Body of pancreas (tissue), 4 donors: ENCODE measurements at places on chromosomes 1 and 21.

DNA sequence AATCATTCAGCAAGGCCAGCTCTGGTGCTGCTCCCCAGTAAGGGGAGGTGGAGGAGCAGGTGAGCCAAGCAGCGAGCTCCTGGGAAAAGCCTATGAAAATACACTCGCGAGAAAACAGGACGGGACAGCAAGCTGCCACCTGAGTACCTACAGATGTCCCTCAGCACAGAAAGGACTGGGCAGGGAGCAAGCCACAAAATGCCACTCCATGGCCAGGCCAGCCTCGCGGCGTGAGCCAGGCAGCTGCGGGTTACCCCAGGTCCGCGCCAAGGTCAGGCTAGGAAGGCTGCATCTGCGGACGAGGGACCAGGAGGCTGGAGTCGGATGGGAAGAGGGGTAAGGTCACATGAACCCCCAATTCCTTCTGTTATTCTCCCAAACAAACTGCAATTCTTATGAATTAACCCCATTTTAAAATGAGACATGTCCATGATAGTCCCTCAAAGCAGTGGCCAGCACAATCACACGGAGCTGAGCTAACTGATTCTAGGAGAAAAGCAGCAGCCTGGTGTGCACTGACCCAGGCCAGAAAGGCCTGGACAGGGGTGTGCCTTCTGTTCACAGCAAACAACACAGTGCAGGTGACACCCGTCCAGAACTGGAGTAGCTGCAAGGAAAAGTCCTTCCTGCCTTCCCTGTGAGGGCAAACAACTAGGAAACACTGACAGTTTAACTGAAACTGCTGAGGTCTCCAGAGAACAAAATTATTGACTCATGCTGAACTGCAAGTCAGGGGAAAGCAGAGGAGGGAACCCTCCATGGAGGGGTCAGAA, 26.5 kb downstream of the PARP1 start:
- DNase-seq, result no peak

DNA sequence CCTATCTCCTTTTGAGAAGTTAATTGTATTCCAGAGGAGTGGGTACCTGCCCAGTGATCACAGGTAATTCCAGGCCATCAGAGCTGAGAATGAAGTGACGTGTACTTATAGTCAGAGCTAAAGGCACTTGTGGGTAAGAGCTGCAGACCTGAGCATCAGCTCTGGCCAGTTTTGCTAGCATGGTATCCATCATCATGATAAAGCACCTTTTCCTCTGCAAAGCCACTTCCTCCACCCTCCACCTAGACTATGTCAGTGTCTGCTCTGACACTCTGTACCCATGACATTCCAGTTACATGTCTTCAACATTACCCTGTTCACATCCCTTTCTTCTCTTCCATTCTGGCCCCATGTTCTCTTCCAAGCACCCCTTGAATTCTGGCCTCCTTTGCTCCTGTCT, 157.3 kb downstream of the GRIK3 start:
- DNase-seq, result peak; percentile 1

DNA sequence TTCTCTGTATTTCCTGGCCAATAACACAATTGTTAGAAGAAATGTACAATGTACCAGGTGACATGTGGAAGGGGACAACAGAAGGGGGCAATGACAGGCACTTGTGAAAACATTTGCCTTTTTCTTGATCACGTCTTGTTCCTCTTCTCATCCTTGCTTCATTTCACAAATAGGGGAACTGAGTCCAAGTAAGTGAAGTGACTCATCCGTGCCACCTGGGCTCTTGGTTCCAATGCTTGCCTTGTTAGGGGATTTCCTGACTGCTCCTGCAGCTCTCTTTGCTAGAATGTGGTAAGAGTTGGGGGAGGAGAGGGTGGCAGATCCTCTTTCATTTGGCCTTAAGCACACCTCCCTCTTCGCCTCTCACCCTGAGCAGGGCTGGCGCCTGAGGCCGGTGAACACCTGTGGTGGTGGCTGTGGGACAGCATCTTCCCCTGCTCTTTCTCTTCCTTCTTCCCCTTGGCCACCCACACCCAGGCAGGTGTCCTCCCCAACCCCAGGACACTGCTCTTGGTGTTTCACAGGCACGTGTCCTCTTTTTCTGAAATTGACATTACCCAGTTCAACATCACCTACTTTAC, 2.2 kb upstream of the RHEX start:
- DNase-seq, result no peak

GRCh38 chr1:248359415-248359814, 2.0 kb upstream of the OR2T4 start:
- no peak for DNase-seq

- DNase-seq, result no peak
Measured at GRCh38 chr1:151135433-151136385, 10.7 kb downstream of the SEMA6C start.

DNA sequence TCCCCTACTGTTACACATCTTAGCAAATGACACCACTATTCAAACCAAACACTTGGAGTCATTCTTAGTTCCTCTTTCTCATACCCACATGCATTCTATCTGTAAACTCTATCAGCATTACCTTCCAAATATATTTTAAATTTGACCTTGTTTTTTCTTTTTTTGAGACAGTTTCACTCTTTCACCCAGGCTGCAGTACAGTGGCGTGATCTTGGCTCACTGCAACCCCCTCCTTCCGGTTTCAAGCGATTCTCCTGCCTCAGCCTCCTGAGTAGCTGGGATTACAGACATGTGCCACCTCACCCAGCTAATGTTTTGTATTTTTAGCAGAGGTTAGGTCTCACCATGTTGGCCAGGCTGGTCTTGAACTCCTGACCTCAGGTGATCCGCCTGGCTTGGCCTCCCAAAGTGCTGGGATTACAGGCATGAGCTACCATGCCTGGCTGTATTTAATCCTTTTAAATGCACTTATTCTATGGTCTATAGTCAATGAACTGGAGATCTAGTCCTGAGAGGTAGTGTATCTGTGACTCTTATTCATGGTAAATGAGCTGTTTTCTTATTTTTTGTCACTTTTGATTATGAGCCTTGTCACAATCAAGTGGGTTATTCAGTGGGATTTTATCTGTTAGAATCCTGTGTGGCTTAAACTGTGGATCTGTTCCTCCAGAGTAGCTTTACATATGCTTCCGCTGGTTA, 73.1 kb downstream of the GATAD2B start:
- DNase-seq, result no peak

DNA sequence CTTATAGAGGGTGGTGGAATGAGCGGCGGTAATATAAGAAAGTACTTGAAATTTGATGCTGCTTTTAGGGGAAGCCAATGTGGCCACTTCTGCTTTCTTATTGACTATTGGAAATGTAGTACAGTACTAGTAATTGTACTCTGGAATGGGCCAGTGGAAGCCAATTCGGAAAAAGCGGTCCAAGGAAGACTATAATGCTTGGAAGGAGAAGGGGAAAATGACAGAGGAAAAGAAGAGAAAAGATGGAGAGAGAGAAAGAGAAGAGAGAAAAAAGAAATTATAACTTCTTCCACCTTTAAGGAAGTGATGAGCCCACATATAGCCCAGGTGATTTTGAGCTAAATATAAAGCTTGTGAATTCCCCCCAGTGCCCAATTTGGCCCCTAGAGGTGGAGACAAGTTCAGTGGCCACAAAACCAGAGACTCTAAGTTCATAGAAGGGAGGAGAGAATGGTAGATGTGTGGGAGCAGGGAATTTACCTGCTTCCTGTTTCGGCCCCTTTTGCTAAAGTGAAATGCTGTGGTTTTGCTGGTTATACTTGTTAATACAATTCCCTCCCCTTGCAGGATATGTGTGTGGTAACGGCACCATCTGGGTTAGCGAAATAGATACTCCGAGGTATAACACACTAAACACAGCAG, 35.7 kb upstream of the DUSP10 start:
- no peak for DNase-seq

- DNase-seq, result peak; percentile 78
Measured at GRCh38 chr1:2528016-2528415, 1.6 kb upstream of the PANK4 start.

- DNase-seq, result no peak
Measured at GRCh38 chr1:232033285-232033684, 406.7 kb downstream of the DISC1 start.

- DNase-seq, result no peak
Measured at GRCh38 chr1:173093691-173094445, 43.1 kb upstream of the TNFSF18 start.

GRCh38 chr1:48222501-48223242, at the start of gene SLC5A9:
TSS of gene SLC5A9 (plus strand) at chr1:48222716. CDS start at chr1:48222737, 21 bp downstream.
- DNase-seq, result peak; percentile 60

- DNase-seq, result peak; percentile 44
Measured at GRCh38 chr1:28580722-28581530, 11.1 kb upstream of the RAB42 start.

- peak; percentile 16 for DNase-seq
Measured at GRCh38 chr1:163528710-163529348, 207.1 kb downstream of the NUF2 start.

- no peak for DNase-seq
Measured at GRCh38 chr1:155966750-155967149, 11.6 kb downstream of the ARHGEF2 start.

GRCh38 chr21:39317134-39318090, 4.0 kb upstream of the BRWD1 start:
- no peak for DNase-seq

DNA sequence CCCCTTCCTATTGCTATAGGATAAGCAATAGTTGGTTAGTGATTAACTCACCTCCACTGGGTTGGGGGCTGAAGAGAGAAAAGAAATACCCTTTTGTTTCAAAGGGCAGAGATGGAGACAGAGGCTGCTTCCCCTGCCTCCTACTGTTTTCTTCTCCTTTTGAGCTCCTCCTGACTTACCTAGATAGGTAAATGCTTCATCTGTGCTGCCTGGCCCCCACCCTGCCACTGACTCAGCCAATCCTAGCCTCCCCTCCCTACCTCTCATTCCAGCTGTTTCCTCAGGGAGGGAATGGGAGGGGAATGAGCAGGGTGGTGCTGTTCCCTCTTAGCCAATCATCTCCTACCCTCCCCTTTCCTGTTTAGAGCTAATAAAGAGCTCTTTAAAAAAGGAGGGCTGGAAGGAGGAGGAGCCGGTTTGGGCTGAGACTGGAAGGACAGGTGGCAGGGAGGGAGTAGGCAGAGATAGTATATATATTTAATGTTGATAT, at the start of gene C1orf116:
Gene C1orf116 (minus strand): TSS at position 229 of the 490 bp plus-strand sequence. CDS start 5,158 bp downstream, outside the sequence.
- peak; percentile 85 for DNase-seq

DNA sequence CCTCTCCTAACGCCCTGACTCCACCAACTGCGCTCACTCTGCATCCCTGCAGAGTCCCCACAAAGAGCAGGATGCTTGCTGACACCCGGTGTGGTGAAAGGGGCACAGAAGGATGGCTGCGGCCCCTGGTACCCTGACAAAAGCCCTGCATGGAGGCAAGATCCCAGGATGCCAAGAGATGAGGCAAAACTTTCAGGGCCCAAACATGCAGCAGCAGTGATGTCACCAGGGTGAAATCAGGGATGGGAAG, 36.6 kb downstream of the SLC9A1 start:
- DNase-seq, result no peak

DNA sequence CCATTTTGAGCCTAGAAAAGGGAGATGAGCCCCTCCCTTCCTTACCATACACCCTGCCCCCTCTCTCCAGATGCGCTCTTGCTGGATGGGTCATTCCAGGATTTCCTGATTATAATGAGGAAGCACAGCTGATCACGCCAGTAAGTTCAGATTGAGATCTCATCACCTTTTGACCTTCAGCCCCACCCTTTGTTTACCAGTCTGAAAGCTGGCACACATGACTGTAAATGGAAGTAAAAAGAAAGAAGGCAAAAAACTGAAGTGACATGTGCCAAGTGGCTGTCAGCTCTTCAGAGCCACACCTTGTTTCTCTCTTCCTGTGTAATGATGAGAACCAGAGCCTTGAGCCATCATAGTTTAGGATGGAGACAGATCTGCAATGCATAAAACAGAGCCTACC, 27.9 kb downstream of the S1PR1 start:
- DNase-seq, result no peak

DNA sequence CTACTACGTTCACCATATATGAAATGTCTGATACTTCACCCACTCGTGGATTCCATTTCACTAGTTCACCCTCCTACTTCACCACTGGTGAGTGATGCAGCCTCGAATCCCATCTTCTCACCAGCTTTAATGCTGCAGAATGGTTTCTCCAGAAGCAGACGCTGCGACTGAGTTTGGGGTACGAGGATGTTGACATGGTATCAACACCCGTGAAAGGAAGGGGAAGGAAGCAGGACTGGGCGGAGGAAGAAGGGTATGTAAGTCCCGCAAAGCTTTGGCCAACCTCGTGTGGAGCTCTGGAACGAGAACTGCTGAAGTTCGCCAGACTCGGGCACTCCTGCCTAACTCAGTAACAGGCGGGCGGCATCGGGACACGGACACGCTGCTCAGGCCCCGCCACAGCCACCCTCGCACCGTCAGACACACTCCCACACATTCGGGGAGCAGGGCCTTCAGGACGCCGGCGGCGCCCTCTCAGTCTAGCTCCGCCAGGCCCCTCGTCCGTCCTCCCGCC, 833 bp upstream of the DIP2A start:
- no peak for DNase-seq

- DNase-seq, result no peak
Measured at GRCh38 chr21:45486443-45487160, 55.6 kb downstream of the SLC19A1 start.

GRCh38 chr1:64750092-64750491, 5.2 kb downstream of the RAVER2 start:
- no peak for DNase-seq

GRCh38 chr1:5648410-5649165, 343.6 kb downstream of the NPHP4 start:
- DNase-seq, result no peak

GRCh38 chr21:15390049-15390448, 325.2 kb upstream of the NRIP1 start:
- DNase-seq, result no peak

GRCh38 chr1:6628971-6629479, 4.4 kb downstream of the THAP3 start:
- no peak for DNase-seq

- DNase-seq, result no peak
Measured at GRCh38 chr1:154842635-154843034, 27.4 kb downstream of the KCNN3 start.

DNA sequence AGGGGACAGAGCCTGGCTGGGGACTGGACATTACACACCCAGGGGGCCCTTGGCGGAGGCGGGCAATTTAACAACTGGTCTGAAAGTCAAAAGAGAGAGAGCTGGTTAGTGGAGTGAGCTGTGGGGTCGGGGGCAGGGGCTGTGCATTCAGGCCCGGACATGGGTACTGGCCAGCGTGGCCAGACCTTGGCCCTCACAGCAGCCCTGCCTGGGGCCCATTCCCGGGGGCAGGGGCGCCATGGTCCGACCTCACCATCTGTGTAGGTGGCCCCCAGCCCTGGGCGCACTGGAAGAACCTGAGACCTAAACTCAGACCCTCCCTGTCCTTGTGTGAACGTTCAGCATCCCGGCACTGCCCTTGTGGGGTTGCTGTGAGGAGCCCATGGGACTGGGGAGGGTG, 5.0 kb downstream of the CLDN19 start:
- no peak for DNase-seq

- DNase-seq, result no peak
Measured at GRCh38 chr1:11529330-11529729, 50.4 kb downstream of the DISP3 start.

GRCh38 chr1:200526709-200527612, 93.6 kb downstream of the KIF14 start:
- DNase-seq, result no peak

GRCh38 chr1:26305667-26306289, 658 bp downstream of the UBXN11 start:
- no peak for DNase-seq

GRCh38 chr1:37137014-37137413, 102.7 kb upstream of the GRIK3 start:
- DNase-seq, result no peak
